ENCODE measurements at places on chromosomes 7 and 10.
A peak's percentile ranks its signal among the peaks of the same experiment; 100 is the strongest.

DNA sequence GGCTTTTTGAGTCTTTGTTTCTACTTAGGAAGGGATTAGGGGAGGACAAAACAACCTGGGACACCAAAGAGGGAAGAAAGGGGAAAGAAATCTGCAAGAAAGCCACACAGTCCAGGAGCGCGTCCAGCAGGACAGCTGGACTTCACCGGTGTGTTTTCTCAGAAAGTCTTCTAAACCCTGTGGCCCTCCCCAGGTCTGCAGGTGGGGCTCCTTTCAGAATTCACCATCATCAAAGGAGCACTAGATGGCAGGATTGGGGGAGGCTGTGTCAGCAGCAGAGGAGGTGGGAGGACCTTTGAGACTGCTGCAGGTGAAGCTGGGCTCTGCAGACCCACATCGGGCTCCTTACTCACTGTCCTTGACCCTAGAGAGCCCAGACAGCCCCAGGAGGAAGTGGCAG, 13.9 kb upstream of the DRGX start:
- DNase-seq, result no peak

- no peak for DNase-seq
Observed at GRCh38 chr10:79940431-79940830, 8.5 kb downstream of the SFTPD start.

- DNase-seq, result peak; percentile 35
Observed at GRCh38 chr7:134750083-134751062, 29.1 kb upstream of the CALD1 start.

DNA sequence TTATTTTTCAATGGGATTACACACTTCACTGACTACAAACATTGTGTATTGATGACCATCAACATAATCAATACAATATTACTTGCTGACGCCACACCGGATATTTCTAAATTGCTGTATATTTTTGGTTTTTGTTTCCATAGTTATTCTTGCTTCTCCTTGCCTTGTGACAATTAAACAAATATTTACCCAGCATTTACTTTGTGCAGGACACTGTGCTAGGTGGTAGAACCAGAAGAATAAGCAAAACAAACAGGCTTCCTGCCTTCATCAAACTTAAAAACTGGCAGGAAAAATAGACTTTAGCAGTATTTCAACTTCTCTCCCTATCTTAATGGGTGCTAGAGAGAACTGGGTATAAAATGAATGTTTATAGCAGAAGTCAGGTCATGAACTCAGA, 50.6 kb downstream of the ZNF277 start:
- DNase-seq, result no peak

DNA sequence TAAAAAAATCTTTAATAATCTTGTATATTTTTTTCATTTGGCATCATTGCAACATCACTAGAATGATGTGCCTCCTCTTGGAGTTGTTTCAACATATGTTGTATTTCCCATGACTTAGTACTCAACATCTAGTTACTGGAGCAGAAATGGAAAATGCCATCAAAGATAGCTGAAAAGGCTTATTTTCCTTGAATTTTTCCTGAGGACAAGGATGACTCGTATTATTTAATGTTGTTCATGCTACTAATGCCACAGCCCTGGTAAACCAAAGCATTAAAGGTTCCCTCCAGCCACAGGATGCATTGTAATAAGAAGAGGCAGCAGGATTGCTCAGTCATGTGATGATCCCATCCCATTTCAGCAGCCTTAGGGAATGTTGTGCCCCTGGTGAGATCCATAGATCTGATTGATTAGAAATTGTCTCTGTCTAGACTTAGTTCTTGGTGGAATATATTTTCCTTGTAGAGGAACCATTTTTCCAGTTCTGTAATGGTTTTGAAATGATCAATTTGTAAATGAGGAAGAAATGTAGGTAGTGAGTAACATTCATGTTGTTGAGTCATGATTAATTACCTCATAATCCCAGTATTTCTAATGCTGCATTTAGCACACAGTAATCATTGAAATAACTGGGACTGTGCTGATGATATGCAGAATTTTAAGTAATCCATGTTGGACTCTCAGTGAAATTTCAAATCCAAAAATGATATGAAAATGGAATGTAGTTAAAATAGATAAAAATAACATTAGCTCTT, 91.3 kb upstream of the SMIM30 start:
- peak; percentile 56 for DNase-seq

GRCh38 chr10:12396567-12396966, 47.2 kb downstream of the CAMK1D start:
- DNase-seq, result peak; percentile 35

DNA sequence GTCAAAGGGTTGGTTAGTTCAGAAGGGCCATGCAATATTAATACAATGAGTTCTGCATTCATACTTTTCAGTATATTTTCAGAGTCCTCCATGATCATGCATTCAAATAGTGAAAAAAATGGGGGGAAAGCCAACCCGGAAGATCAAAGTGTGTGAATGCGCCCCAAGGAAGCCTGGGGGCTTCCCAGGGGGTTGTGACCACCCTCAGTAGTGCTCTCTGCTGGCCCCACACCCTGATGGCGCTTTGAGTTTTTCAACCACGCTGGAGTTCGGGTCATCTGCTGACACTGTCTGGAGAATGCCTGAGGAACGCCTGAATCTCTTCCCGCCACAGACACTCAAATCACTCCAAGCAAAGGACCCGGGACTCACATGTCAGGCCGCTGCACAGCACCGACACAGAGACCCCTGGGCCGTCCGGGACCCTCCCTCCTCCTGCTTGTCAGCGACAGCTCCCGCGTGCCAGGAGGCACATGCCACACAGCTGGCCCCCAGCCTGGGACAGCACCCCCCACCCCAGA, 1.0 kb downstream of the TNS3 start:
- DNase-seq, result peak; percentile 37
